ENCODE measurements at places on chromosomes 6 and 20. TPM values are rescaled to one million over a fixed set of nuclear protein-coding genes. Genes with fewer than 3 reads are reported as not detected.
A peak's percentile ranks its signal among the peaks of the same experiment; 100 is the strongest.

The GPX6 gene
- not detected for total RNA-seq

The C6orf52 gene
- total RNA-seq = 2.1 TPM

GRCh38 chr20:12180107-12180661, 262.5 kb downstream of the BTBD3 start:
- no peak for DNase-seq

- no peak for DNase-seq
These were observed 105.2 kb downstream of the UNC5CL start for GRCh38 chr6:40933864-40934263.

- peak; percentile 52 for DNase-seq
These were observed 171.4 kb upstream of the ZNF337 start for GRCh38 chr20:25867776-25868649.

DNA sequence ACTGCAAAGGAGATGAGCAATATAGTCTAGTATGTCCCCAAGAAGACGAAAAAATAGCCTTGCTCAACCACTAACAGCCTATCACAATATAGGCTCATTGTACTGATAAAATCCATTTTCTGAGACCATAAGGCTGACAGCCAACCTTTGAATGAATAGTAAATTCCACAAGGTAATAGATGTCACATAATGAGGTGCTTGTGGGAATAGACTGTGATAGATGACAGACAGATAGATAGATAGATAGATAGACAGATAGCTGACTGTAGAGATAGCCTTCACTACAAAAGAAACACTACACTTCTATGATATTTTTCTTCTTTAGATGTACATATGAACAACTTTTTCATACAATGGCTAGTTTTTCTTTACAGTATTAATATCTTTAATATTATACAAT, 760.3 kb upstream of the NRSN1 start:
- no peak for DNase-seq

Measured in bronchial epithelial cell (primary cell).